ENCODE measurements at places on chromosomes 5 and 9.

DNA sequence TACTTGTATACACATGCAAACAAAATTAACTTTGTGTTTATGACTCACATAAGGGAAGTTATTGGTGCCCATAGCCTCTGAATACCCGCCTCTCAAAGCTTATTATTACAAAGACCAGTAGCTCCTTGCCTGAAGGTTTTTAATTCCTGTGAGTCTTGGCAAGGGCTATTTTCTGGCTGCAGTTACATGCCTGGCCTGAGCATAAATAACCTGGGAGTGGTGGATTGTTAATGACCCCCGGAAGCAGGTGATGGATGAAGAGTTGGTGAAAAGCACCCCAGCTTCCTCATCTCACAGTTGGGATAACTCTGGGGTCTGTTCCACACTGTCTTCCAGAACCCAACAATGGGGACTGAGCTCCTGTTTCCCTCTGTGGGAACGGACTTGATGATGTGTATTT, 594.5 kb downstream of the PDE4D start:
- H3K4me1 ChIP-seq = peaks cover 4% of the 10 kb centered on the region
- H3K27ac ChIP-seq = no peak overlapping the region
- H3K4me3 ChIP-seq = no peak overlapping the region
- DNase-seq = no peak

DNA sequence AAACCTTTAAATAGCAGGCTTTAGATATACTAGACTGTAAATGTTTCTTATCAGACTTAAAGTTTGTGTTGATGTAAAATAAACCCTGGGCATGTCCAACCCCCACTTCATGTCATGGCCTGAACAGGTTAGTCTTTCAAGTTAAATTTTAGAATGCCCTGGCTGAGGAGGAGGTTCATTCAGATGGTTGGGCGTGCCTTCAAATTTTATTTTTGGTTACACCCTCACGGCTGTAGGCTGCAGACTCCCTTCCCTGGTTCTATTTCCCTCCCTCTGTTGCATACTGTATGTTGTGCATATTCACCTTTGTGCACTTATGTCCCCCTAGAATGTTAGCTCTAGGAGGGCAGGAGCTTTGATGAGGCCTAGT, 5.3 kb upstream of the BICD2 start:
- H3K4me3 ChIP-seq = no peak overlapping the region
- DNase-seq = no peak
- no peaks in the 10 kb centered on the region for H3K27me3 ChIP-seq
- no peak overlapping the region for H3K27ac ChIP-seq
- H3K36me3 ChIP-seq = no peaks in the 10 kb centered on the region

DNA sequence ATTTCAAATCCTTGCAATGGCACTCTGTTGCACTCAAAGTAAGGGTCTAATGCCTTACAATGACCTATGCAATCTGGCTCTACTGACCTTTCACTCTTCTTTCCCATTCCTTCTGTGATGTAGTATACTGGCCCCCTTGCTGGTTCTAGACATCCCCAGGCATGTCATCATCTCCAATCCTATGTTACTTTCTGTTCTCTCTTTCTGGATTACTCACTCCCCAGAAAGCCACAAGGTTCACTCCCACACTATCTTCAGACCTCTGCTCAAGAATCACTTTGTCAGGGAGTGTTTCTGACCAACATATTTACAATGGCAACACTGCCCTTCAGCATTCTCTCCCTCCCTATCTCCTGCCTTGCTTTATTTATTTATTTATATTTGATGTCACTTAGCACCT, 802.2 kb upstream of the WWC1 start:
- no peaks in the 10 kb centered on the region for H3K27me3 ChIP-seq
- H3K4me1 ChIP-seq = no peaks in the 10 kb centered on the region
- DNase-seq = no peak
- no peak overlapping the region for H3K4me3 ChIP-seq

DNA sequence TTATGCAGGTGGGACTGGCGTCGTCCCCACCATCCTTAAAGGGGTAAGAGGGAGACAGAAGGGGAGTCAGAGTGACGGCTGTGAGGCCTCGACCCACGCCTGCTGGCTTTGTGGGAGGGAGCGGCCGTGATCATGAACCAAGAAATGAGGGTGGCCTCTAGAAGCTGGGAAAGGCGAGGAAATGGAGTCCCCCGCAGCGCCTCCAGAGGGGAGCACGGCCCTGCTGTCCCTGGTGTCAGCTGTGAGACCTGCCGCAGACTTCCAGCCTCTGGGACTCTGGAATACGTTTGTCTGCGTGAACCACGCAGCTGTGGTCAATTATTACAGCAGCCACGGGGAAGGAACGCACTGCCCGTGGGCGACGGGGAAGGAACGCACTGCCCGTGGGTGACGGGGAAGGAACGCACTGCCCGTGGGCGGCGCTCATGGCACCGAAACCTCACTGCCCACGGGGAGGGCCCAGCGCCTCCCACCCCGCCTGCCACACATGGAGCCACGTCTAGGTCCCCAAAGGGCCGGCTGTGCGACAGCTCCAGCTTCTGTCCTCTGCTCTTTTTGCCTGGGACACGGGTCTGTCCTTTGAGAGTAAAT, 108.8 kb upstream of the RAPGEF1 start:
- no peak overlapping the region for H3K4me3 ChIP-seq
- DNase-seq = no peak
- no peaks in the 10 kb centered on the region for H3K27me3 ChIP-seq
- H3K4me1 ChIP-seq = no peaks in the 10 kb centered on the region
- H3K36me3 ChIP-seq = no peaks in the 10 kb centered on the region
- H3K27ac ChIP-seq = no peak overlapping the region

DNA sequence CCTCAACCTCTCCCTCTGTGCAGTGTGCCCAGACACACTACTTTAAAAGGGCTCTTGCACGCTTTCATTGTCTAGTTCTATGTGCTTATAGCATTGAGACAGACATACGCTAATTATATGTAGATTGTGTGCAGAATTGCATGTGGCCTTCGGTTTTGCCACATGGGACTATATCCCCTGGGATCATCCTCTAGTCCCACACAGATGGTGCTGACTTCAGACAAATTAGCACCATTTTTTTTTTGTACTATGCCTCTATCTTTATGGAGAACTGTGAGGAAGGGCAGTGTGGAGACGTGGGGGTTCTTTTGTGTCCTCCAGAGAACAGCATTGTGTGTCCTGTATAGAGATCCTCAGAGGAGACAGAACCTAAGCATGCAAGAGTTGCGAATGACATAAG, 29.3 kb downstream of the PAPPA start:
- no peaks in the 10 kb centered on the region for H3K27me3 ChIP-seq
- no peak for DNase-seq
- H3K36me3 ChIP-seq = no peaks in the 10 kb centered on the region
- no peaks in the 10 kb centered on the region for H3K4me1 ChIP-seq
